ENCODE measurements at places on chromosomes 16 and 17.

- DNase-seq, result no peak
These were observed 85.0 kb downstream of the NOG start for GRCh38 chr17:56678249-56679114.

DNA sequence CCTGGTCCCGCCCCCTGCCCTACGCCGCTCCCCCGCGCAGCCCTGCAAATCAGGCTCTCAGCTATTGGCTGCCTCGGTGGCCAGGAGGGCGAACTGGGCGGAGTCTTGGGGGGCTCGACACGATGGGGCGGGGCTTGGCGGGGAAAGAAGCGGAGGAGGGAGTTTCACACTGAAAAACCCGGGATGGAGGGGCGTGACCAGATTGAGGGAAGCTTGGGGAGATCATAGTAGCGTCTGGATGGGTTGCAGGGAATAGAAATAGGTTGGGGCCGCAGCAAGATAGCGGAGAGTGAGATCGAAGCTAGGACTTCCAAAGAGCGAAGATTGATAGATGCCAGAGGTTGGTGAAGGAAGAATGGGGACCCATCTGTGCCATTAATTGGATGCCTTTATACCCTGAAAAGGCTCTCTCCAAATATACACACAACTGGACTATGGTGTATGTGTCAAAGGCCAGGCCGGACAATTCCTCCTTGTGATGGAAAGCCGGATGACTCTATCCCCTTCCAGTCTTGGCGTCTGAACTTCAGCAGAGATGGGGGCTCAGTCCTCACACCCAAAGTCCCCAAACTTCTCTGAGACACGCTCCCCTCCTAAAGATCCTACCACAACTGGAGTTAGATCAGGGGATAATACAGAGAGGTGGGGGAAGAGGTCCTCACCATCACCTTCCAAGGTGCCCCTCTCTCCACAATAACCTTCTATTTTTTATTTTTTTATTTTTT, 376 bp upstream of the STAC2 start:
- peak; percentile 42 for DNase-seq

GRCh38 chr16:2235234-2235651, 1.0 kb upstream of the DNASE1L2 start:
- DNase-seq, result no peak

DNA sequence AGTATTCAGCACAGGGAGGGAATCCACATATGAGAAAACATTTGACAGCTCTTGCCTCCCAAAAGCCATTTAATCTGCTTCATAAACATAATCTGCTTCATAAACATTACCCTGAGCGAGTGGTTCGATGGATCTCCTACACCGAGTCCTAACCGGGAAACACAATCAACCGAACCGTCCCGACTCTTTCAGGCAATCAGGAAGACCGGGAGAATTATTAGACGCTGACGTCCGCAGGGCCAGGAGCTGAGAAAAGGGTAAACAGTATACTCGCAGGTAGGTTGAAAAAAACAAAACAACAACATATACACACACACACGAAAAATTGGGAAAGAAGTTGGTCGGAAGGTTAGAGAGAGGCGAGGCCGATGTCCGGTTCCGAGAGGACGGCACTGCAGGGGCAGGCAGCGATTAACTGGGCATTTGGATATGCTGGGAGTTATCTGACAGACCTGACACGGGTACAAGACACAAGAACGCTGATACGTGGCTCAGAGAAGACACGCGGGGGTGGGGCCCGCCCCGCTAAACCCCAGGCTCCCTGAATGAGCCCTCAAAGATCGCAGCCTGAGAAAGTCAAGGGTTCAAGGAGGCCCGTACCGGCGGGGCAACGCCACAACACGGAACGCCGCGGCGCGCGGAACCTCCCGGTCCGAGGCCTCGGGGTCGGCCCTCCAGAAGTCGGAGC, 585 bp downstream of the AP1G1 start:
- peak; percentile 45 for DNase-seq

DNA sequence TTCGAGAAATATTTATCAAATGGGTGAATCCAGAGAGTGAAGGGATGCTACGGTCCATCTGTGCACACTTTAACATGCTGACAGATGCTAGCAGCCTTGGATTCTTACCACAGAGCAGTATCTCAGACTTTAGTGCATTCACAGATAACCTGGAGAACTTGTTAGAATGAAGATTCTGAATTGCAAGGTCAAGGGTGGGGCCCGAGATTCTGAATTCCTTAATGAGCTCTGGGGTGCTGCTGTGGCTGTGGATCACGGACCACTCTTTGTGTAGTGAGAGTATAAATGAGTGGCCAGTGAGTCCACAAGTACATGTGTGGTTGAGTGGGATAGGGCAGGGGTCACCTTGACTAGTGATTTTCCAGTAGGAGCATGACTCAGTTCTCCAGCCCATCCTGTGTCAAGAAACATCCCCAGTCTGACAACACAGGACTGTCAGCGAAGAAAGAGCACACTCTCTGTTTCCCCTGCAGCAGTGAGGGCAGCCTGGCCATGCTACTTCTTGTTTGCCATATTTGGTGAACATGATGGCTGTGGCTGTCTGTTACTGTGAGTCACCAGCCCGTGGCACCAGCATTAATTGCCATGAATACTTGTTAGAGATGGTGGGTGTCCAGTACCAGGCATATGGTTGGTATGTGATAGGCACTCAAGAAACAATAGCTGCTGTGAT, 13.0 kb upstream of the SALL1 start:
- DNase-seq, result no peak

DNA sequence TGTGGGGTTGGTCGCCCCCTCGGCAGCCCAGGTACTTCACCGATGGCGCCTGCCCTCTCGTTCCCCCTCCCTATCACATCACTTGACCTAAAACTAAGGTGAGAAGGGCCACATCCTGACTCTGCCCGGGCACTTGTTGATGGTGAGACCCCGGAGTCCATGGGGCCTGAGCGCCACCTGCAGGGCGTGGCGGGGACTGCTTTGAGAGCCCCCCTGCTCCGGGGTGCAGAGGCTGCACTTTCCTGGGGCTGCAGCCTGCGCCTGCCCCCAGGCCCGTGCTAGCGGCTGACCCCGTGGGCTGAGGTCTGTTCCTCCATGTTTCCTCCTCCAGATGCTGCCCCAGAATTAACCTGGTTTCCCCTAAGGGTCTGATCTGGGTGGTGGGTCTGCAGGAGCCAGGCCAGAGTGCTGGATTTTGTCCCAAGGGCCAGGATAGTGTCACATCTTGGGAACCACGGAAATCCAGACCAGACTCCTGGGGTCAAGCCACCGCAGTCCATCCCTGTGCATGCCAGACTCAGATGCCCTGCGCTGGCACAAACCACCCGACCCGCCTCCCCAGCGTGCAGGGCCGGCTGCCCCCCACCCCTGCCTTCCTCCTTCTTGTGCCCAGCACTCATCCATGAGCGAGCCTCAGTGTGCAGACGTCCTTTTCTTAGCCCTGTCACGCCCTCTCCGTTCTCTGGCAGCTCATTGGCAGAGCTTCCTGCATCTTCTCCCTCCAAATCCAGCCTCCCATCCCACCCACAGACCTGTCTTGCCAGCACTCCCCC, 2.7 kb downstream of the NDUFAF8 start:
- peak; percentile 56 for DNase-seq

DNA sequence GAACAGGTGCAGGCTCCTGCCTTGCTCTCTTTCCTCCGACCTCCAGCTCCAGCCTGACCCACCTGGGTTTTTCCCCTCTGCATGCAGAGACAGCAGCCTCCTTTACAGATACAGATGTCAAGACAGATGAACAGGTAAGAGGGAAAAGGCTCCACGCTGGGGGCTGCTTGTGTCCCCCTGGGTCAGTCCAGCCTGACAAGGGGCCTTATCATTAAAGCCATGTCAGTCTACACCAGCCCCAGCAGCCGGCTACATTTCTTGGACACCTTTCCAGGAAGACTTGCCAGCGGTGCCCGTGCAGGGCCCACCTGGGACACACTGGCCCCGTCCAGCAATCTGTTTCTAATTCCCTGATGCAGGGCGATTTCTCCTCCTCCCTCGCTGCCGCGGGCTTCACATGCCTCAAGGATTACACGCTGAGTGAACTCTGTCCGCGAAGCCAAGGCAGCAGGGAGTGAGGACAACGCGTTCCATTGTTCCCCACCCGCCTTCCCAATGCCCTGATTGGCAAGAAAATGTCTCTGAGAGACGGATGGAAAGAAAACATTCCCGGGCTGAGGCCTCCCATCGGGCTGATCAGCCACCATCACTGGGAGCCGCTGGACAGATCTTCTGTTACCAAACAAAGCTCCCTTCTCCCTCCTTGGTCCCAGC, 184.7 kb downstream of the C16orf95 start:
- DNase-seq, result no peak

DNA sequence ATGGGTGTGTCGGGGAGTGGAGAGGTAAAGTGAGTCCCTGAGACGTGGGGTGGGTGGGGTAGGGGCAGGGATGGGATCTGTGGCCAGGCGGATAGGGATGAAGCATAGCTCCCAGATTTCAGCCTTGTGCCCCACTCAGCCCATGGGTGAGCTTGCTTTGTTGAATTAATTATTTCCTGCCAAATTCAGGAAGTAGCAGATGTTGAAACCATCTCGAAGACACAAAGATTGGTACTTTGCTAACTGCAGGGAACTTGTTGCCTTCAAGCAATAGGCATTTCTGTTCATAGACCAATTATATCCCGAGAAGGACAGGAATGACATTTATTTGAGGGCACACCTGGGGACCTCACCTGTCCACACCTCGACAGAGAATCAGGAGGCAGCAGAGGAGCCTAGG, 11.0 kb upstream of the C16orf74 start:
- DNase-seq, result no peak

- no peak for DNase-seq
These were observed 13.6 kb upstream of the PYY start for GRCh38 chr17:43967251-43967875.

DNA sequence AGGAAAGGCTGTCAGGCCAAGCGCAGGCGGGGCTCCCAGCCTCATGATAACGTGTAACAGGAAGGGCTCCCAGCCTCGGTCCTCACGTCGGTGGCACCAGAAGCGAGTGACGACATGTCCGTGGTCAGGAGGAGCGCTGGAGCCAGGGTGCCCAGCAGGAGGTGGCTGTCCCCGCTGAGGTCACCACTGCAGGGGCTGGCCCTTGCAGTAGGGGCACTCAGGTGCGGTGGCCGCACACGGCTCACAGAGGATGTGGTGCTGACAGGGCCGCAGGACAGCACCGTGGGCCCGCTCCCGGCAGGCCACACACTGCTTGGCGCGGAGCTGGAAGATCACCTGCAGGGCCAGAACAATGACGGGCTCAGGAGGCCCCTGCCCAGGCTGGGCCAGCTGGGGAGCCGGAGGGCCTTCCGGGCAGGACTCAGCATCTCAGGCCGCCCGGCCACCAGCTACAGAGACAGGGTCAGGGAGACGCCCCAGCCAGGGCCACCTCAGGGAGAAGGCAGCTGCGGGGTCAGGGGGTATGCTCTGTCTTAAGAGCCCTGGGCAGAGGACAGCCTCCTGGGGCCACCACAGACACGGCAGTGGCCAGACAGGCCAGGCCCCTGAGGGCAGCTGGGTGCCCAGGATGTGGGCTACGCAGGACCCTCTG, 14.5 kb downstream of the GNPTG start:
- no peak for DNase-seq

DNA sequence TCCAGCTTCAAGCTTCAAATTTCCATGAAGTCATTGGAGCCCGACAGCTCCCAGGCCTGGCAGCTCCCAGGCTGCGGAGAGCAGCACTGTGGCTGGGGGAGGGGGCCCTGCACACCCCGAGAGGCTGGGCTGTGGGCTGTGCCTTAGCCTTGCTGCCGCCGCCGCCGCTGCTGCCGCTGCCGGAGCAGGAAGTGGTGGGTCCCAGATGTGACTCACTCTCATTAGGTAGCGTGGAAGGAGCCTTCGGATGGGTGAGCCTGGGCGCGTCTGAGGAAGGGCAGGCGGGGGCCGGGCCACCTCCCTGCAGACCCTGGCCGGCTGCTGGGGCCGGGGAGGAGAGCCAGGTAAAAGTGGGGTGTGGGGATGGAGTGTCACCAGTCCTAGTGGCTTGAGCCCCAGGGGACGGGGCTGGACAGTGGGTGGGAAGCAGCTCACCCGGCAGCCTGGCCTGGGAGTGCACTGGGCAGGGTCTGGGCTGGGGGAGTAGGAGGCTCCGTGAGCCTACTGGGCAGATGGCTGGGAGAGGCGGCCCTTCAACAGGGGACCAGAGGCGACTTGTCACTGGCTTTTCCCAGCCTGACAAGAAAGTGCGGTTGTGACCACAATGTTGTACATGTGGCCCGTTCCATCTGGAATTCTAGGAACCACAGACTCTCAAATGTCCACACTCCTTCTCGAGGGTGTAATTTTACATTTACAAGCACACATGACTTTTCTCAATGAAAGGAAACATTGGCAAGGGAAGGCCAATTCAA, at the start of gene ADCY7:
Gene ADCY7 (plus strand): TSS at position 215 of the 755 bp plus-strand sequence. CDS start 21,629 bp downstream, outside the sequence.
- peak; percentile 74 for DNase-seq

DNA sequence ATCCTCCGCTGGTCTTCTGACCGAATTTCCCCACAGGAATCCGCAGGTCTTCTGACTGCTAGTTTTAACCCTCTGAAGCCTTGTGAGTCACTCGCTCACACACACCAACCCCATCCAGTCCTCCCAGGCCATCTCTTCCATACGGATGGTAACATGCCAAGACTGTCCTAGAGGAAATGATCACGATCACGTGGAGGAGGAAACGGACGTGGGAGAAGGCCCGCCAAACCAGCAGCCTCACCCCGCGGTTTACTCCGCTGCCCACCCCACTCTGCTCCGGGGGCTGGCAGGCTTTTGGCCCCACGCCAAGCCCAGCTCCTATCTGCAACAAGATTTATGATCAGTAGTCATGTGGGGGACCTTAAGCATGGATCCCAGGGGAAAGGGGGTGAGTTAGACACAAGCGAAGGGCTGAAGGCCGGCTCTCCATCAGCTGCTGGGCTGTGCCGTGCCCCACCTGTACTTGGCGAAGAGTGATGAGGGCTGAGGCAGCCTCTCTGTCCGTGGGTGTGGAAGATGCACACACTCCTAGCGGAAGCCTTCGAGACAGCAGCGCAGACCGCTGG, 1.5 kb upstream of the FAAP100 start:
- no peak for DNase-seq

GRCh38 chr17:17546399-17547185, 44.9 kb downstream of the PEMT start:
- no peak for DNase-seq
